ENCODE measurements at places on chromosomes 3 and 15. TPM values are rescaled to one million over a fixed set of nuclear protein-coding genes. Genes with fewer than 3 reads are reported as not detected.

The FEZF2 gene
- not detected for total RNA-seq

The PDHB gene
- total RNA-seq = 65.8 TPM

The TRPM1 gene
- not detected for total RNA-seq

The DPPA4 gene
- total RNA-seq = 2.3 TPM

The PARP16 gene
- 6.3 TPM for total RNA-seq

The SAMD7 gene
- total RNA-seq = not detected

The COL6A6 gene
- total RNA-seq = 1.3 TPM

The LIPC gene
- total RNA-seq = 1.6 TPM

The TGM5 gene
- total RNA-seq = not detected

The ZKSCAN7 gene
- 10.5 TPM for total RNA-seq

The SAMMSON gene
- total RNA-seq = not detected

The MINDY2 gene
- total RNA-seq = 39.2 TPM

The MUC4 gene
- total RNA-seq = not detected

The ZBBX gene
- total RNA-seq = not detected

The TMF1 gene
- total RNA-seq = 50.3 TPM

The CASR gene
- not detected for total RNA-seq

The KNG1 gene
- total RNA-seq = not detected

The RHOV gene
- 0.16 TPM for total RNA-seq

Measured in hair follicle dermal papilla cell (primary cell).